Left forelimb (tissue), 1 donor: ENCODE measurements at places on chromosomes 11 and 22.

- DNase-seq: no peak
Observed at GRCh38 chr22:37220543-37220981, 8.3 kb upstream of the SSTR3 start.

- no peak for DNase-seq
Observed at GRCh38 chr11:115170133-115170815, 333.9 kb downstream of the CADM1 start.

GRCh38 chr22:21612858-21613257, 17.0 kb downstream of the YDJC start:
- DNase-seq: no peak

DNA sequence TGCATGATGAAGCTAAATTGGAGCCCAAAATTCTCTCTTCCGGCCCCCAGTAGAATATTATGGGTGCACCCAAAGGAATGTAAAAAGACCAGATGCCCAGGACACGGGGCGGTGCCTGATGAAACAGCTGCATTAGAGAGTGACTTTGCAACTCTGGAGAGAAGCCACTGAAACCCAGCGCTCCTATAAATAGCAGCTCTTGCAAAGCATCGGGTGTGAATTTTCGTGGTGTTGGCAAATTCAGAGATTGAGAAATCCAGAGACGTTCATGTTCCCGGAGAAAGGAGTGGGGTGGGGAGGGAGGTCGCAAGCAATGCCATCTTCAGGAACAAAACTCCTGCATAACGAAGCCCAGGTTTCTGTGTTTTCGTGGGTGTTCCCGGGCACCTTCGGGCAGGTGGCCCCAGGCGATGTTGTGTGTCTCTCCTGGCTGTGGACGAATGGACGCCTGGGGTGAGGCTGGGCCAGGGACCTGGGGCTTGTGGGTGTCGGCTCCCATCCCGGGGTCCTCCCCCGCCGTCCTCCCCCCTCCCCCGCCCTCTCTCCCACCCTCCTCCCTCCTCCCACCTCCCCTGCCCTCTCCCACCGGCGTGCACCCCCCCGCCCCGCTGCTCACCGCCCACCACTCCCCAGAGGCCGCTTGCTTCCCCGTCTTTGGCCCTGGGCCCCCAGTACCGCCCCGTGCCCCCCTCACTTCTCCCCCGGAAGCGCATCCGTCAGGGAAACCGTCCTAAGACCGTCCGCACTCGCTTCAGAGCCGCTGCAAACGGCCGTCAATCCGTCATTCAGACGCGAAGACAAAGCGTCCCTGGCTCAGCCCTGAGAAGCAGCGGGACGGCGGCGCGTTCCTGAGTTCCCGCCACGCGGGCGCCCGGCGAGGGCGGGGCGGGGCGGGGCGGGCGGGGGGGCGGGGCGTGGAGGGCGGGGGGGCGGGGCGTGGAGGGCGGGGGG, 26.7 kb upstream of the TOLLIP start:
- no peak for DNase-seq

GRCh38 chr11:48116437-48117228, 100.0 kb upstream of the OR4B1 start:
- no peak for DNase-seq

DNA sequence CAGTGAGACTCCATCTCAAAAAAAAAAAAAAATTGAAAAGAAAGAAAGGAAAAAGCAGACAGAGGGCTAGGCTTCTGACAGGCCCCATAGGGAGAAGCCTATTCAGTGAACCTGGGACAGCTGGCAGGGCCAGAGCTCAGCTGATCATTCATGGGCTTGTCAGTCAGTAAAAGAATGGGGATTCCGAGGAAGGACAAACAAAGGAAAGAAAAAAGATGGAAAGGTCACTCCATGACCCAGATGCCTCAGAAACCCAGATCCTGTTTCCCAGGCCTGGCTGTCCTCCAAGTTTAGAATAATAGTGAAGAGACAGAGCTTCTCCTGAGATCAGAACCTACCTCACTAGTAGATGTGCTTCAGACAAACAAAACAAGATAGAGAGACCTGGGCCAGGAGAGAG, 34.3 kb upstream of the ASPHD2 start:
- DNase-seq: no peak

DNA sequence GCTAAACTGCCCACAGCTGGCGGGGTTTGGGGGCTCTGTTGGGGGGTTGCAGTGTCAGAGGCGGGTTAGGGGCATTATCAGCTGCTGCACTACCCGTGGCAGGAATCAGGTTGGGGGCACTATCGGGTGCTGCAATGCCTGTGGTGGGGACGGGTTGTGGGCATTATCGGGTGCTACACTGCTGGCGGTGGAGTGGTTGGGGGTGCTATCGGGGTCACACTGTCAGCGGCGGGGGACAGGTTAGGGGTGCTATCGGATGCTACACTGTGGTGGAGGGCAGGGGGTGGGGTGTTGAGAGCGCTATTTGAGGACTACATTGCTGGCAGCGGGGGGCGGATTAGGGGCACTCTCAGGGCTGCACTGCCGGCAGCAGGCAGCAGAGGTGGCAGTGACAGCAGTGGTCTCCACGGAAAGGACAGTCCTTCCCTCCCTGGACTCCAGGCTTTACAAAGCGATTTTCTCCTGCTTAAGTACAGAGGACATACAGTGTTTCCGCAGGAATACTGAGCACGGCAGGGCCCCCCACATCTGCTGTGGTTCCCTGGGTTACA, 119.5 kb upstream of the VPREB1 start:
- DNase-seq: no peak

GRCh38 chr22:46136486-46137217, 13.7 kb upstream of the PPARA start:
- no peak for DNase-seq

- no peak for DNase-seq
Observed at GRCh38 chr11:73059915-73060314, 82.2 kb downstream of the FCHSD2 start.

GRCh38 chr11:2996976-2997375, 4.8 kb upstream of the NAP1L4 start:
- peak; percentile 3 for DNase-seq

GRCh38 chr11:116379185-116379828, 393.5 kb downstream of the BUD13 start:
- DNase-seq: no peak

DNA sequence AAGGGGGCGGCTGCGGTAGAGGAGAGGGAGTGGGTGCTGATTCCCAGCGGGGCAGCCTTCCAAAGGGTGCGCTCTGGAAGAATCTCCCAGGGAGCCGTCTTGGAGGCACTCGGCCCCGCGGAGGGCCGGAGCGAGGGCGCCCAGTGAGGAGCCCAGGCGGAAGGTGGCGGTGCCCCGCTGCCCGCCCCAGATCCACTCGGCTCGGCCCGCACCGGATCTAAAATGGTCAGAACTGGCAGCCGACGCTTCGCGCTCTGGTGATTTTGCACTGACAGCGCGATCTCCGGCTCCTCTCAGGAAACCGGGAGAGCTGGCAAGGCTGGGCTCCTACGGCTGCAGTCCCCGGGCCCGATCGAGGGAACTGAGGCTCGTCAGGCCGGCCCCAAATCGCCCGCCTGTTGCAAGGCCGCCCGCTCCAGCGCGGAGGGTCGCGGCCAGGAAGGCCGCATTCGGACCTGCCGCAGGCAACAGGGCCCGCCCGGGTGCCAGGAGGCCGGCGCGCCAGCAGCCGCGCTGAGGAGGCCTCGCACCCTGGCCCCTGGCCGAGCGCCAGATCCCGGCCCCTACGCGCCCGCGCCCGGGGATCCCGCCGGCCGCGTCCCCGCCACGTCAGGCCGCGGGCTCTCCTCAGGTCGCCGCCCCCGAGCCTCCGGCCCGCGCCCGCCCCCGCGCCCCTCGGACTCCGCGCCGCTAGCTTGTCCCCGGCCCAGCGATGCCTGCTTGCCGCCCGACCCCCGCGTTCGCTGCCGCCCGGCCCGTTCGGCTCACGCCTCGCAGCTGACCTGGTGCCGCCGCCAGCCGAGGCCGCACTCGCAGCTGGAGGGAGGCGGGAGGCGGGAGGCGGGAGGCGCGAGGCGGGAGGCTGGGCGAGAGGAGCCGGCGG, at the start of gene KLHL22:
TSS of gene KLHL22 (minus strand) at position 818 of the 883 bp plus-strand sequence. CDS start 6,584 bp downstream, outside the sequence.
- no peak for DNase-seq

DNA sequence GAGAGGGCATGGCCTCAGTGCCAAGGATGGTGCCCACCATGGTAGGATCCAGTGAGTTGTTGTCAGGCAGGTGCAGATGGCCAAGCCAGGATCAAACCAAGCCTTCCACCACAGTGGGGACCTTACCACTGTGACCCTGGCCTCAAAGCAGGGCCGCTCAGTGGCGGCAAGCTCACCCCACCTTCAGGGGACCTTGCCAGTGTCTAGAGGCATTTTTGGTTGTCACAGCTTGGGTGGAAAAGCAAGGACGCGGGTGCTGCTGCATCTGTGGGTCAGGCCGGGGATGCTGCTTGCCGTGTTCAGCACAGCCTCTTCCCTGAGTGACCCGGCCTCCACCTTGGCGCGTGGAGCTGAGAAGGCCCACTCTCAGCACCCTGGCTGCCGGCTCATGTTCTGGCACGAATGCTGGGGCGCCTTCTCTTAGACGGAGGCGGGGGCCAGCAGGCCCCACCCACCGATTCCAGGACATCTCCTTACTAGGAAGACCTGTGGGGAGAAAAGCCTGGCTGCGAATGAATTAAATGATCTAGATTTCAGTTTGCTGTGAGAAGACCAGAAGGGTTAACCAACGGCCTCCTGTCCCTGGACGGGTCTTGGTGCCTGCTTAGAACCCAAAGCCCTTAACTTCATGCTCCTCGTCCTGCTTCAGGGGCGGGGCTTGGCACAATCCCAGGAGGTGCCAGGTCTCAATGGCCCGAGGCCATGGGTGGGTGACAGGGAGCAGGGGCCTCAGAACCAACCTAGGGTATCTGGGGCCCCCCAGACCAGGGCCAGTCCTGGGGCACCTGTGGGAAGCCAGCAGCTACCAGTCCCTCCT, 18.9 kb downstream of the TRMU start:
- DNase-seq: no peak

- no peak for DNase-seq
Observed at GRCh38 chr11:67605231-67606011, 1.3 kb upstream of the NDUFV1 start.

DNA sequence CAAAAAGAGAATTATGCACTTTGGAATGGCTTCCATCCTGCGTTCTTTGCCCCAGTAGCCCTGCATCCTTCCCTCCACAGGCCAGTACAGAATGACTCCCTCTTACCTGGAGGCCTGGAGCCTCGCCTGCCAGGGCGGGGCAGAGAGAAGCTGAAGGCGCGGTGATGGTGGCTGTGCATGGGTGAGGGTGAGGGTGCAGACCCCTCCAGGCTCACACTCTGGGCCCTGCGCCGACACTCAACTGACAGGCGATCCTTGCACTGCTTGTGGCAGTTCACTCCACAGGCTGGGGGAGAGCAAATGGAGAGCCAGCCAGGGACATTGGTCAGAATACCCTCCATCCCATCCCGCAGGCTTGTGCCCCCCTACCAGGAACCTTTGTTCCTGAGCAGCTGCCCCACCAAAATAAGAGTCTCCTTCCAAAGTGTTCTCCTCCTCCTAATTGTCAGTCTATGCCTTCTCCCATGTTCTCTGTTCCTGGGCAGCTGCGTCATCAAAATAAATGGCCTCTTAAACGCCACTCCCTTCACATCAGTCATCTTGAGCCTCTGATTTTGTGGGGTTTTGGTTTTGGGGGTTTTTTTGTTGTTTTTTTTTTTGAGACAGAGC, 5.9 kb upstream of the NRXN2 start:
- DNase-seq: peak; percentile 52

- no peak for DNase-seq
Observed at GRCh38 chr22:44702479-44703198, 635 bp downstream of the PRR5 start.

DNA sequence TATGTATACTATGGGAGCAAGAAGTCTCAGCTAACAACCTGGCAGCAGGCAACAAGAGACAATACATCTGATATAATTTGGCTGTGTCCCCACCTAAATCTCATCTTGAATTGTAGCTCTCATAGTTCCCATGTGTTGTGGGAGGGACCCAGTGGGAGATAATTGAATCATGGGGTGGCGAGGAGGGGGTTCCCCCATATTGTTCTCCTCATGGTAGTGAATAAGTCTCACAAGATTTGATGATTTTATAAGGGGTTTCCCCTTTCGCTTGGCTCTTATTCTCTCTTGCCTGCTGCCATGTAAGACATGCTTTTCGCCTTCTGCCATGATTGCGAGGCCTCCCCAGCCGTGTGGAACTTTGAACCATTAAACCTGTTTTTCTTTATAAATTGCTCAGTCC, 6.2 kb downstream of the DNAJC24 start:
- DNase-seq: no peak

- DNase-seq: no peak
Observed at GRCh38 chr11:44860346-44860745, 90.3 kb downstream of the TP53I11 start.

DNA sequence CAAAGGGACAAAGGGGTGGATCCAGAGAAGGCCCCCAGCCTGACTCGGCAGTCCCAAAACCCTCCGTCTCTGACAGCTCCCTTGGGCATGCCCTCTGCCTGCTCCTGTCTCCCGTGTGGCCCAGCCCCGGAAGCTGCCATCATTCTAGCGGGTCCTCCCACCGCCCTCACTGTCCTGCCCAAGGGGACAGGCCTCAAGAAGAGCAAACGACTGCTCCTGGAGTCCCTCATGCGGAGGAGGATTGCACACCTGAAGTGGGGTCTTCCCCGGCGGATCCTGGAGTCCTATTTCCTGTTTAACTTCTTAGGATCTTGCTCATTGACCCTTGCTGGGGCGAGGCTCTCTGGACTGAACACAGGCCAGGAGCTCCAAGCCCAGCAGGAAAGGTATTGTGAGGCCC, 2.6 kb upstream of the MEI1 start:
- DNase-seq: no peak

DNA sequence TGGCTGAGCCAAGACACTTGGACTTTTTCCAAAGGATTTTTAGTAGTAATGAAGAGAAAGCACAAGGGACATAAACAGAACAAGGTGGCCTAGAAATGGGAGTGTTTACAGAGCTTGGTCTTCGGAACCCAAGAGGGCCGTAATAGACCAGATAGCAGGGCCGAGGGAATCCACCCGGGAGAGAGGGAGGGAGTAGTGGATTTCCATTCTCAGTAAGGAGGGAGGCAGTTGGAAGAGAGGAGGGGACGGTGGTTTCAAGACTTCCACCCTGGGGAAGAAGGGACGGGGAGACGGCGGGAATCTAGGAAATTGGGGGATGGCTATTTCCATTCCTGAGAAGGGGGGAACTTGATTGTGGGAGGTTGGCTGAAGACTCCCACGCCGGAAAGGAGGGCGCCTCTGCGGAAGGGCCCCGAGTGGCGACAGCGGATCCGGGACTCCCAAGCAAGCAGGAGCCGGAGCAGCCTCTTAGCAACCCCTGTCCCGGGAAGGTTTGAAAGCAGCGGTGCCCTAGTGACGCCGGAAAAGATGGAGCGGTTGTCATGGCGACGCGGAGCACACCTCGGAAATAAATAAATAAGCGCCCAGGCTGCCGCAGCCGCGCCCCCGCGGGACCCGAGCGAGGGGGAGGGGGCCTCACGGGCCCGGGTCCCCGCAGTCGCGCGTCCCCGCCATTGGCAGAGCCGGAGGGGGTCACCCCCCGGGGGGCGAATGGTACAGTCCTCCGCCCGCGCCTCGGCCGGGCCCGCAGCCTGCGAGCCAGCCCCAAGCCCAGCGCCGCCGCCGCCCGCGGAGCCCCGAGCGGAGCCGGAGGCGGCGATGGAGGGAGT, 31.6 kb downstream of the EIF3F start:
- no peak for DNase-seq

GRCh38 chr11:17410606-17411379, 22.3 kb upstream of the KCNJ11 start:
- no peak for DNase-seq

GRCh38 chr11:69878144-69878883, 59.1 kb upstream of the FGF3 start:
- peak; percentile 46 for DNase-seq
